ENCODE measurements at places on chromosomes 4 and X. TPM values are rescaled to one million over a fixed set of nuclear protein-coding genes. Genes with fewer than 3 reads are reported as not detected.

Gene GPR34
- total RNA-seq, result not detected

Gene SULT1B1
- 10.6 TPM for total RNA-seq

Gene UBA1
- total RNA-seq, result 214 TPM

Gene PRR32
- total RNA-seq, result not detected

Gene CXCL11
- total RNA-seq, result not detected

Gene BST1
- total RNA-seq, result 5.9 TPM

Gene ARL9
- total RNA-seq, result under 0.01 TPM

Gene TCEANC
- 2.9 TPM for total RNA-seq

Gene CFAP99
- not detected for total RNA-seq

Gene PPBP
- total RNA-seq, result not detected

Gene SPANXN1
- not detected for total RNA-seq

Gene PCDH18
- total RNA-seq, result 100 TPM

Gene GYPE
- 3.3 TPM for total RNA-seq

Gene CSN3
- total RNA-seq, result not detected

Gene HSD17B10
- total RNA-seq, result 45.0 TPM

Gene TRMT2B
- total RNA-seq, result 7.0 TPM

Gene ATP2B3
- total RNA-seq, result not detected

Gene STPG2
- not detected for total RNA-seq

Gene MGST2
- total RNA-seq, result 4.8 TPM

Gene USP17L27
- not detected for total RNA-seq

Gene TMSB15A
- 1.4 TPM for total RNA-seq

Gene BEX2
- 0.73 TPM for total RNA-seq

Gene CSAG2
- not detected for total RNA-seq

Gene LRIT3
- under 0.01 TPM for total RNA-seq

Gene DDX53
- not detected for total RNA-seq

Gene BEND4
- total RNA-seq, result not detected

Gene DGKK
- not detected for total RNA-seq

Gene FRMPD3
- total RNA-seq, result not detected
